ENCODE measurements at places on chromosomes 2 and 18.

GRCh38 chr18:12615748-12616147, 42.2 kb downstream of the SPIRE1 start:
- DNase-seq = no peak

GRCh38 chr2:211957799-211958198, 580.8 kb downstream of the ERBB4 start:
- no peak for DNase-seq

DNA sequence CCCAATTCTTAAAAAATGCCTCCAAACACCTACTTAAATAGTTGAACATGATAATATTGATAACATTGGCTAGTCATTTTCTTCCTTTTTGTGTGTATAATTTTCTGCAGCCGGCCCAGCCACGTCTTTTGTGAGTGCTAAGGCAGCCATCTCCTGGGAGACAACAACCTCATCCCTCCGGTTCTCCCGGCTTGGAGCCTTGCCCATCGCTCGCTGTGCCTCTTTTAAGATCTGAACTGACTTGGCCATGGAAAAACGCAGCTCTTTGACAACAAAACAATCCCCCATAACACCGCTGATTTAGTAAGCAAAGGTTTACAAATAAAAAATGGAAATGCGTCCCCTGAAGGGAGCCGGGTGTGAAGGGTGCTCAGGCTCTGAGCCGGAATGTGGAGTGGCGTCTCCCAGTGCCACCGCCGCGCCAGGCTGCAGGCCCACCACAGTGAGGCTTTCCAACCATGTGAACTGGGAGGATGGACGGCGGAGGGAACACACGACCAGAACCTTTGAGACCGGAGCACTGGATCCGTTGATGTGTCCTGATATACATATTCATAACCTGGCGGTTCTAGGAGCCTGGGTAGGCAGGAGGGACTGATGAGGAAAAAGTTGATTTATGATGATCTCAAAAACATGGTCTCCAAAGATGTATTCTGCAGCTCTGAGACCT, 87.4 kb downstream of the SMIM21 start:
- DNase-seq = no peak

- DNase-seq = no peak
Measured at GRCh38 chr2:147759536-147759935, 85.3 kb upstream of the ACVR2A start.

- DNase-seq = no peak
Measured at GRCh38 chr2:238689871-238690389, 158.0 kb upstream of the TWIST2 start.

DNA sequence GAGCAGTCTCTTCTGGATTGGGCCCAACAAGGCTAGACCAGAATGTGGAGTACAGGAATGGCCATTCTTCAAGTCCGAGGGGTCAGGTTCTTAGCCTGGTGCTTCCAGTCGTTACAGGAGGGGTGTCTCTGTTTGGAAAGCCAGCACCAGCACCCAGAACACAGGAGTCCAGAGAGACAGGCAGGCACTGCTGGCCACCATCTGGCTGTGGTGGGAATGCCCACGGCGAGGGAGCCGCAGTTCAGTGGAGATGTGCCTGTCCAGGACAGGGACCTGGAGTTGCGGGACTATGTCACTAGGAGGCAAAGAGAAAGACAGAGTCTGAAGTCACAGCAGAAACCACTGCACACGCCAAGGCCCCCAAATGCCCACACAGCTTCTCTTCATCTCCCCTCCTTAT, 59.1 kb downstream of the TRABD2A start:
- no peak for DNase-seq

DNA sequence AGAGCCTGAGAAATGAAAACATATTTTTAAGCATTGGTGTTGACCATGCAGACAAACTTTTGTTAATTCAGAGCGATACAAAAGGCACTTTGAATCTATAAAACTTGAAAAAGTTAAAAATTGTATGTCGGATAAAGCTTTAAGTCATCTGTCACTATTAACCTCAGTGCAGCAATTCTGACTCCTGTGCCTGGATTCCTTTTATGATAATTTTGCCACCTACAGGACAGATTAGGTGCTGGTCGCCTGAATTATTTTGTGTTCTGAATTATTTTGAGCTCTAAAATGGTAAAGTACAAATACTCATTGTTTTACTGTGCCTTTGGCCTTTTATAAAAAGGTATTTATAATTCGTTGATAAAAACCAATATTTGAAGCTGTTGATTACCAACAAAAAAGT, 19.4 kb upstream of the RNF138 start:
- DNase-seq = no peak

DNA sequence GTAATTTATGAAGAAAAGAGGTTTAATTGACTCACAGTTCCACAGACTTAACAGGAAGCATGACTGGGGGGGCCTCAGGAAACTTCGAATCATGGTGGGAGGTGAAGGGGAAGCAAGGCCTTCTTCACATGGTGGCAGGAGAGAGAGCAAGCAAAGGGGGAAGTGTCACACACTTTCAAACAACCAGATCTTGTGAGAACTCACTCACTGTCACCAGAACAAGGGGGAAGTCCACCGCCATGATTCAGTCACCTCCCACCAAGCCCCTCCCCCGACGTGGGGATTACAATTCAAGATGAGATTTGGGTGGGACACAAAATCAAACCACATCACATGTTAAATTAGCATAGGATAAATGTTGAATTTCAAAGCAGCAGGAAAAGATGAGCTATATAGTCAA, 56.2 kb downstream of the STRADB start:
- no peak for DNase-seq

DNA sequence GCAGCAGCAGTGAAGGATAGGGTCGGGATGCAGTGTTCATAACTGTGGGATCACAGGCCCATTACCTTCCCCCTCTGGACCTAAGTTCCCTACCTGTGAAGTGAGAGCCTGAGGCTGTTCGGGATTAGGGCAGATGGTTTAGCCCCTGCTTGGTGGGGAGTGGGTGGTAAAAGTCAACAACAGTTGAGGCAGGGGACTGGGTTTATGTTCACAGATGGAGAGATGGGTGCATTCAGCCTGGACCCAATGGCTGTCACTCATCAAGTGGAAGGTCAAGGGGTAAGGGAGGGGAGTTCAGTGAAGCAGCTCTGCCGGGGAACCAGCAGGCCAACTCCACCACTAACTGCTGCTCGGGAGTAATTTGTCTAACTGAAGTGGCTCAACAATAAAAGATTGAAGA, 180.4 kb downstream of the FAM210A start:
- no peak for DNase-seq

- no peak for DNase-seq
Measured at GRCh38 chr2:72932045-72932740, 14.9 kb downstream of the EMX1 start.

All from right forelimb (tissue), 1 donor.